Urinary bladder (tissue), 4 donors: ENCODE measurements at places on chromosomes 5 and 9. TPM values are rescaled to one million over a fixed set of nuclear protein-coding genes. Genes with fewer than 3 reads are reported as not detected.

TXNDC8 gene
- not detected for polyA plus RNA-seq

FAM169A gene
- 1.1 TPM for polyA plus RNA-seq

ADCY2 gene
- polyA plus RNA-seq, result 6.6 TPM

BSPRY gene
- polyA plus RNA-seq, result 2.4 TPM

SNX2 gene
- 62.7 TPM for polyA plus RNA-seq

CAMK2A gene
- 2.6 TPM for polyA plus RNA-seq

ADGRD2 gene
- not detected for polyA plus RNA-seq

DBN1 gene
- 96.5 TPM for polyA plus RNA-seq

ZDHHC11B gene
- 5.8 TPM for polyA plus RNA-seq

IFNA21 gene
- polyA plus RNA-seq, result not detected

LECT2 gene
- not detected for polyA plus RNA-seq

SPINK13 gene
- not detected for polyA plus RNA-seq

KIF27 gene
- 1.8 TPM for polyA plus RNA-seq

RLN2 gene
- 0.25 TPM for polyA plus RNA-seq

SLC34A1 gene
- 0.04 TPM for polyA plus RNA-seq

PDE4D gene
- 27.3 TPM for polyA plus RNA-seq

ANKRD55 gene
- 0.05 TPM for polyA plus RNA-seq

ZNF879 gene
- 2.6 TPM for polyA plus RNA-seq

SURF6 gene
- polyA plus RNA-seq, result 30.4 TPM

PCDHA12 gene
- polyA plus RNA-seq, result 0.03 TPM

ARHGEF37 gene
- 14.2 TPM for polyA plus RNA-seq

SGCD gene
- 15.9 TPM for polyA plus RNA-seq

OTP gene
- polyA plus RNA-seq, result not detected

PCDHB2 gene
- 3.4 TPM for polyA plus RNA-seq

PRELID2 gene
- 4.1 TPM for polyA plus RNA-seq

MSX2 gene
- 16.4 TPM for polyA plus RNA-seq

ATP10B gene
- 0.22 TPM for polyA plus RNA-seq

UAP1L1 gene
- 11.5 TPM for polyA plus RNA-seq

IFNA2 gene
- not detected for polyA plus RNA-seq

SLC27A6 gene
- 3.9 TPM for polyA plus RNA-seq

CAMK4 gene
- 1.2 TPM for polyA plus RNA-seq

KCNV2 gene
- polyA plus RNA-seq, result not detected

PTPRD gene
- polyA plus RNA-seq, result 7.3 TPM

COL23A1 gene
- 0.87 TPM for polyA plus RNA-seq

PCDHGA2 gene
- 4.1 TPM for polyA plus RNA-seq
